CD4-positive, CD25-positive, alpha-beta regulatory T cell (primary cell): ENCODE measurements at places on chromosomes 4 and X. TPM values are rescaled to one million over a fixed set of nuclear protein-coding genes. Genes with fewer than 3 reads are reported as not detected.
A peak's percentile ranks its signal among the peaks of the same experiment; 100 is the strongest.

GRCh38 chr4:7059662-7060061 lies 8.2 kb downstream of the GRPEL1 start:
- no peak for DNase-seq
- H3K36me3 ChIP-seq = peaks cover 81% of the 10 kb centered on the region
- no peak overlapping the region for H3K27ac ChIP-seq

DNA sequence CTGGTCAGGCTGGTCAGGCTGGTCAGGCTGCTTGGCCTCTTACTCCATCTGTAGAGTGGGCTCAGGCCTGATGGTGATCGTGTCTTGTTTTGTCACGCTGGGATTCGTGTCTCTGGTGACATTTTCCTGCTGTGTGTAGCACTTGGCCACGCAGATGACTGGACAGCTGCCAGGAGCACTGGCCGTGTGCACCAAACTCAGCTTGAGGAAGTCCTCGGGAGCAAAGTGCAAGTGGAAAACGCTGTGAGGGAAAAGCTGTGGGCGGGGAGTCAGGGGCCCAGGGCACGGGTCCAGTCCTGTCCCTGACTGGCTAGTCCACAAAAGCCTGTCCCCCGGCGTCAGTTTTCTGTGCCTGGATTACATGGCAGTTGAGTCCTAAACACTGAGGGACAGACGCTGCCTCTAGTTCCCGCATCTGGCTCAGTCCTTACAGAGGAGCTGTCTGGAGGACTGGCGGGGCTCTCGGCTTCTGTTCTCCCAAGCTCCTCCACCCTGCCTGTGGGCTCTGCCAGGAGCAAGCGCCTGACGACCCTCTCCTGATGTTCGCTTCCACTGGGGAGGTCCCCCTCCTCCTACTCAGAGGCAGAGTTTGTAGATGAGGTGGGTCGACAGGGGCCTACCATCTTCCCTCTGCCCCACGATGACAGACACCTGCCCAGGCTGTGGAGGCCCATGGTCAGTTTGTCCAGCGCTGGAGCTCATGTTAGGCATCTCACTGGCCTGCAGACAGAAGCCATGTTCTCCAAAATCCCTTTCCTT lies 35.9 kb upstream of the GRPEL1 start:
- peak overlapping the region; percentile 47 for H3K27ac ChIP-seq
- H3K4me3 ChIP-seq = peak overlapping the region; percentile 19
- H3K4me1 ChIP-seq = peaks cover 21% of the 10 kb centered on the region
- no peaks in the 10 kb centered on the region for H3K36me3 ChIP-seq
- no peaks in the 10 kb centered on the region for H3K27me3 ChIP-seq

DNA sequence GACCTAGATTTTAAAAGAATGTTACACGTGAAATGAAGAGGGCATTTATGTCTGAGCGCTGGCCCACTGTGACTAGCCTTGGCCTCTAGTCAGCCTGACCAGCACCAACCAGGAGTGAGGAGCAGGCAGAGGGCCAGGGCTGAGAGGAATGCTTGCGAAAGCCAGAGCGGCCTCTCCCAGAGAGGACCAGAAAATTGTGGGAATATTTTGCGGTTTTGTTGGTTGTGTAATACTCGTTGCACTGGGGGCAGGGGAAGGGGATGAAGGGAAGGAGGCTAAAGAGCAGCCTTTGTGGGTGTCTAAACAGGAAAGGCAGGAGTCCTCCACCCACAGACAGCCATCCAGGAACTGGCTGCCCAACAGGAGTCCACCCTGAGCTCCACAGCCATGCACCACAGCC lies 3.8 kb downstream of the GABRE start:
- no peak overlapping the region for H3K27ac ChIP-seq
- no peaks in the 10 kb centered on the region for H3K27me3 ChIP-seq
- no peak for DNase-seq
- H3K4me1 ChIP-seq = no peaks in the 10 kb centered on the region

DNA sequence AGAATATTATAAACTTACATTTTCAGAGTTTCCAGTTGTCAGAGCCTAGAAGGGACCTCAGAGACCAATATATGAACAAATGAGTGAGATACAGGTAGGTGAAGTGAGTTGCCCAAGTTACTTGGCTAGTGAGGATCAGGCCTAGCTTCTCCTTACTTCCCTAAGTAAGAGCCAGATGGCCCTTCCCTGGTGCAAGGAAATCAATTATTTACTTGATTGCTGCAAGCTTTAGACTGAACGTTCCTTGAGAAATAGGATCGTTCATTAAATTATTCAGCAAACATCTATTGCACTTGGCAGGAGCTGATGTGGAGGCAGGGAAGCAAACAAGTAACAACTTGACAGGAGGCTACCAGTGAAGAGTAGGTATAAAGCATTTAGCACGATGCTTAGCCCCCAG lies 117.8 kb downstream of the EFHC2 start:
- DNase-seq = no peak
- H3K36me3 ChIP-seq = no peaks in the 10 kb centered on the region
- H3K4me3 ChIP-seq = no peak overlapping the region
- H3K27me3 ChIP-seq = peaks cover 2% of the 10 kb centered on the region
- H3K4me1 ChIP-seq = no peaks in the 10 kb centered on the region

- no peak overlapping the region for H3K4me3 ChIP-seq
- no peak overlapping the region for H3K27ac ChIP-seq
- no peaks in the 10 kb centered on the region for H3K36me3 ChIP-seq
- no peaks in the 10 kb centered on the region for H3K4me1 ChIP-seq
Observed at GRCh38 chr4:138292321-138292720, 50.2 kb upstream of the SLC7A11 start.

DNA sequence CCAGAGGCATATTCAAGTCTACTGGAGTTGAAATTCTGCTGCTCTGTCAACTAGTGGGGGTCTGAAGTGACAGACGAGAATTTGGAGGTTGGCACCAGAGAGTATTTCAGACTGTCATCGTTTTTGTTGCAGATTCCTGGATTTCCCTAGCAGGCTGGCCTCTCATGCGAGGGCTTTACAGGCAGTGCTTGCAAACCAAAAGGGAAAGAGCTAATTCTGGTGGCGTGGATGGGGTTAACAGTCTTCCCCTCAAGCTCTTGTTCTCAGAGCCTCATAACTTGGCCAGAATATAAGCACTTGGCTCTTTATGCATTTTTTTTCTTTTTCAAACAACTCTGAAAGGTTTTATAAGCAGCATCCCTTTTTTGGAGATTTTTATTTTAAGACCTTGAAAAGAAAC lies at the start of gene SPARCL1:
Gene SPARCL1 (minus strand): TSS at position 190 of the 400 bp plus-strand sequence. CDS start 29,802 bp downstream, outside the sequence.
- no peak within 1 kb of the TSS for H3K4me3 ChIP-seq
- H3K36me3 ChIP-seq = no peaks in the 10 kb centered on the region
- H3K27ac ChIP-seq = no peak within 1 kb of the TSS
- no peak for DNase-seq
- H3K27me3 ChIP-seq = no peaks in the 10 kb centered on the region
- H3K4me1 ChIP-seq = no peaks in the 10 kb centered on the region

DNA sequence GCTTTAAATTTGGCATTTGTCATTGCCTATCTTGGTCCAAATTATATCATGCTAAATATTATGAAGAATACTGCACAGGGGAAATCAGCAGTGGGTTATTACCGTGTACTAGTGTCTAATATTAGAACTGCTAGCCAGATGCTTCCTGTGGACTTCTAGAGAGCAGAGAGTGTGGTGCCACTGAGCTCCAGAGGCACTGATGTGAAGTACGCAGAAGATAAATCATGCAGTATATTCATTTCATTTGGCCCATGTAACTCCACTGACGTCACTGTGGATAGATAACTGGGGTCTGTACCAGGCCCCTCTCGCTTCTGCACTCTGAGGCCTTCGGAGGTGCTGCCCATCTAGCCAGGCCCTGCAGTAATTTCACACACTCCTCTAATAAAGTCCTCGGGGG lies 80.0 kb downstream of the ALPK1 start:
- H3K4me3 ChIP-seq = no peak overlapping the region
- no peaks in the 10 kb centered on the region for H3K36me3 ChIP-seq
- DNase-seq = no peak
- H3K27me3 ChIP-seq = no peaks in the 10 kb centered on the region
- no peak overlapping the region for H3K27ac ChIP-seq

GRCh38 chr4:858831-859451 lies 33.0 kb upstream of the CPLX1 start:
- H3K4me1 ChIP-seq = no peaks in the 10 kb centered on the region
- DNase-seq = no peak
- no peak overlapping the region for H3K4me3 ChIP-seq

DNA sequence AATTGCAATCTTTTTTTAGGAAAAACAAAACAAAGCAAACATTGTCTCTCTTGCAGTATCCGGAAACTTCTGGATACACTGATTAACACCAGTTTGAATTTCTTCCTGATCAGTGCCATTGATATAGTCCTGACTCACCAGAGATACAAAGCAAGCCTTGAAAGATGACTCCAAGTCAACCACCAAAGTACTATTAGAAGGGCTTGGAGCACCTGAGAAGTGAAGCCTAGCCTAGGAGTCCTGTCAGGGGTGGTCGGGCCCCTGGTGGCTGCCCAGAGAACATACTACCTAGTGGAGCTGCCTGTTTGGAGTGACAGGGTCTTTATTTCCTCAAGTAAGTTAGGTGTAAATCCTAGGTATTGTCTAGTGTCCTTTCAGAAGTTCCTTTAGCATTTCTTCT lies 593.2 kb downstream of the ZNF674 start:
- H3K27me3 ChIP-seq = no peaks in the 10 kb centered on the region
- no peak overlapping the region for H3K4me3 ChIP-seq
- H3K27ac ChIP-seq = no peak overlapping the region

DNA sequence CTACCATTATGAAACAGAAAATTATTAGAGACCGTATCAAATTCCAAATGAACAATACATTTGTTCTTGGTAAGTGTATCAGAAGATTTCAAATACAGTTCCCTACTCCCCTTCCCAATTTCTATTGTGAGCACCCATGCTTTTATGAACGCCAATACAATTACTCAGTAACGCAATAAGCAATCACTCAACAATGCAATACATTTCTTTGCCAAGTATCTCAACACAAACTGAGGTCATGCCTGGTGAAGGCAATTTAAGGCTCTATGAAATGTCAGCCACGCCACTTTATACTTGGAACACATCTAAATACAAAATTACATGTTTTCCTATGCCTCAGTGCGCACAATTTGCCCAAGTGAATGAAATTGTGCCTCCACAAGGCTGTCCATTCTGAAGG lies 712 bp downstream of the PNPLA4 start:
- H3K4me1 ChIP-seq = peaks cover 8% of the 10 kb centered on the region
- peaks cover 2% of the 10 kb centered on the region for H3K27me3 ChIP-seq
- H3K4me3 ChIP-seq = peak overlapping the region; percentile 21
- H3K27ac ChIP-seq = peak overlapping the region; percentile 82

GRCh38 chrX:106670631-106671030 lies 55.9 kb upstream of the RNF128 start:
- H3K36me3 ChIP-seq = no peaks in the 10 kb centered on the region
- no peak overlapping the region for H3K4me3 ChIP-seq
- no peak overlapping the region for H3K27ac ChIP-seq
- no peaks in the 10 kb centered on the region for H3K4me1 ChIP-seq
- no peaks in the 10 kb centered on the region for H3K27me3 ChIP-seq

- H3K36me3 ChIP-seq = no peaks in the 10 kb centered on the region
- H3K4me3 ChIP-seq = no peak overlapping the region
- H3K27ac ChIP-seq = no peak overlapping the region
- no peak for DNase-seq
- H3K4me1 ChIP-seq = no peaks in the 10 kb centered on the region
- no peaks in the 10 kb centered on the region for H3K27me3 ChIP-seq
Observed at GRCh38 chrX:110722135-110722534, 73.5 kb downstream of the CHRDL1 start.

DNA sequence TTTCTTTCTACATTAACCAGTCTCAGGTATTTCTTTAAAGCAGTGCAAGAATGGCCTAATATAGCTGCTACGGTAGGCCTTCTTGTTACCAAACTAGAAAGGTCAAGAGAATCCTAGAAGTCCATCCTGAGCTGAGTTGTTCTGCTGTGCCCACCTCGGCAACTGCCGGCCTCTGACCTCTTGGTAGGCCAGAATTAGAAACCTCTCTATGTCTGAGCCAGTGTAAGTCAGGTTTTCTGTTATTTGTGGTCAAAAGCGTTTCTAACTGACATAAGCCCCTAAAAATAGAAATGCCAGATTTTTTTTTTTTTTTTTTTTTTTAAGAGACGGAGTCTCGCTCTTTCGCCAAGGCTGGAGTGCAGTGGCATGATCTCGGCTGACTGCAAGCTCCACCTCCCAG lies 43.1 kb downstream of the SOWAHB start:
- no peak overlapping the region for H3K4me3 ChIP-seq
- H3K27ac ChIP-seq = no peak overlapping the region
- H3K4me1 ChIP-seq = no peaks in the 10 kb centered on the region
- H3K27me3 ChIP-seq = no peaks in the 10 kb centered on the region
- H3K36me3 ChIP-seq = no peaks in the 10 kb centered on the region
- no peak for DNase-seq

- no peak for DNase-seq
- no peak overlapping the region for H3K27ac ChIP-seq
- H3K36me3 ChIP-seq = no peaks in the 10 kb centered on the region
- no peaks in the 10 kb centered on the region for H3K4me1 ChIP-seq
Observed at GRCh38 chr4:17763931-17764330, 17.5 kb downstream of the FAM184B start.

DNA sequence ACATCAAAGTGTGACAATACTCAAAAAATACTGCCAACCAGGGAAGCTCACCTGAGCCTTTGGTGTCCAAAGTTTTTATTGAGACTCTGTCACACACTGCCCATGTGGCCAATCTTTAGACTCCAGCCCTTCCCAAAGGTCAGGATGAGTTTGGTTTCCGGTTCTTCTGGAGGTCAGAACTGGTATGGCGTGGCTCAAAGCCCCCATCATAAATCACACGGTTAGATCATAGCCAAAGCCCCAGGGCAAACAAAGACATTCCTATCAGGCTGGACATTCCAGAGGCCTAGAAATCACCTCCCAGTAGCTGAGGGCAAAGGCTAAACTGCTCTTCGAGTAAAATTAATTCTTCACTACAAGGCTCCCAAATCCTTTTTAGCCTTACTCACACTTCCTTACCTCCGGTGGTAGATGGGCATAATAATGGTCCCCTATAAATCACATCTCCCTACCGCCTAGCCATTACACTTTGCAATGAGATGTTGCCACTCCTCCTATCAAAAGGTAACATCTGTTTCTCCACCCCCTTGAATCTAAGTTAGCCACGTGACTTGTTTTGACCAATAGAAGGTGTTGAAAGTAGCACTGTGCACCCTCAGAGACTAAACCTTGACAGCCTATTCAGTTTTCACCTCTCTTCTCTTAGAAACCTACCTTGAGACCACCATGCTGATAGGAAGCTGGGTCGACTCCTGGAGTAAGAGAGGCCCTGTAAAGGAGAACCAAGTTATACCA lies 137.8 kb upstream of the DUSP21 start:
- H3K36me3 ChIP-seq = no peaks in the 10 kb centered on the region
- no peaks in the 10 kb centered on the region for H3K4me1 ChIP-seq
- H3K4me3 ChIP-seq = no peak overlapping the region
- no peaks in the 10 kb centered on the region for H3K27me3 ChIP-seq

GRCh38 chr4:184548316-184548647 lies 73.9 kb upstream of the IRF2 start:
- no peaks in the 10 kb centered on the region for H3K4me1 ChIP-seq
- DNase-seq = no peak
- H3K4me3 ChIP-seq = no peak overlapping the region

AFAP1 gene
- total RNA-seq = 5.0 TPM

PPEF1 gene
- 0.59 TPM for total RNA-seq

TBC1D8B gene
- total RNA-seq = 0.17 TPM

ANXA3 gene
- not detected for total RNA-seq

ERAS gene
- total RNA-seq = not detected

PNMA6E gene
- total RNA-seq = not detected

ACE2 gene
- not detected for total RNA-seq

BMP3 gene
- not detected for total RNA-seq

WAS gene
- total RNA-seq = 101 TPM
